ENCODE measurements at places on chromosomes 6 and 20.
A peak's percentile ranks its signal among the peaks of the same experiment; 100 is the strongest.

- DNase-seq = no peak
Observed at GRCh38 chr6:157966589-157966977, 15.1 kb upstream of the SYNJ2 start.

- DNase-seq = no peak
Observed at GRCh38 chr6:154350293-154350692, 6.3 kb downstream of the IPCEF1 start.

- no peak for DNase-seq
Observed at GRCh38 chr6:37531026-37531425, 31.3 kb upstream of the CCDC167 start.

- DNase-seq = no peak
Observed at GRCh38 chr20:10618611-10619245, 55.1 kb downstream of the JAG1 start.

DNA sequence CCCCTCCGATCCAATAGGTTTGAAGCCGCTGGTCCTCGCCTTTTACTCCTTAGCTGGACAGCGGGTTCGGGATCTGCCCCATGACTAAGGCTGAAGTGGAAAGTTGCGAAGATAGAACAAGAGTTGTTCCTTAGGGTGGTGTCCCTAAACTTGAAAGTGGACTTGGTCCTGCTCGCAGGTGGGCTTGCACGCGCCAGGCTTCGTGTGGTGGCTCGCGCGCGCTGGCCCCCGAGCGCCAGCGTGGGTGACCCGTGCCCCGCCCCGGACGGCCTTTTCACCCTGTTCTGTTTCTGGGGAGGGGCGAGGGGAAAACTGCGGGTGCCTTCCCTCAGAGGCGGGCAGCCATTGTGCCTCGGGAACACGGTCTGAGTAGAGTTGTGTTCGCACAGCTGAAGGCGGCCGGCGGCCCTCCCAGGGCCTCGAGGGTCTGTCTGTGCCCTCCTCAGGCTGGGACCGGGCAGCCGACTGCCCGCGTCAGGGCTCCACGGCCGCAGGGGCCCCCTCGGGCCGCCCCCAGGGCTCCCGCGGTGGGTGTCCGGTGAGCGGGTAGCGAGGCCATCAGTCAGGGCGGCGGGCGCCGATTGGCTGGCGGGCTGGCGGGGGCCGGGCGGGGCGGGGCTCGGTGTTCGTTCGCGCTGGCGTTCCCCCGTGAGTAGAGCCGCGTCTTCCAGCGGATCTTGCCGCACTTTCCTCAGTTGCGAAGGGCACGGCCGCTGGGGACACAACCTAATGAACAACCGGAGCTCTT lies 33.0 kb downstream of the RREB1 start:
- DNase-seq = no peak

DNA sequence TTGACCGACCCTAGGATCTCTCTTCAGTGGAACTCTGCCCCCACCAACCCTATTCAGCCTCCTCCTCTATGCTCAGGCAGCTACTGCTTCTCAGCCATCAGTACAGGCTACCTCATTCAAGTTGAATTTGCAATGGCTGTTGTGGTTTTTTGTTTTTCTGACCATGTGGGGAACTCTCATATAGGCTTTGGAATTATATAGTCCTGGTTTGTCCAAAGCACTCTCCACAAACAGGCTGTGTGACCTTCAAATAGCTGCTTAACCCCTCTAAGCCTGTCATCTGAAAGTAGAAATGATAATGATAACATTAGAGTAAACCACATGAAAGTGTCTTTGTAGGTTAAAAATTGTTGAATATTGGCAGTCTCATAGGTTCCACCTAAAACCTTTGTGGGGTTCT lies 80.3 kb downstream of the UNC5CL start:
- DNase-seq = no peak

GRCh38 chr20:15395457-15395856 lies 1058.0 kb upstream of the FLRT3 start:
- DNase-seq = no peak

GRCh38 chr6:114194362-114195026 lies 148.3 kb downstream of the HS3ST5 start:
- no peak for DNase-seq

DNA sequence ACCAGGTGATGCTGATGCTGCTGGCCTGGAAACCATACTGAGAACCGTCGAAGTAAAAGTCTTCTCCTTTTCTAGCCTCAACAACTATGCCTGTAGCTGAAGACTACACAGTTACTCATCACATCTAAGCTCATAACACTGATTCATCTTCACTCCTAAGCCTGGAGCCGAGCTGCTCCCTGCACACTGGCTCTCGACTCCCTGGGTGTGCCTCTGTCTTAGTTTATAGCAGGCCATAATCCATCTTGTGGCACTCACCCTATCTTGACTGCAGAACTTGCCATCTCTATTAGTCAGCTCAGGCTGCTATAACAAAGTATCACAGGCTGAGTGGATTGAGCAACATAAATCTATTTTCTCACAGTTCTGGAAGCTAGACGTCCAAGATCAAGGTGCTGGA lies 191.0 kb downstream of the UNC5CL start:
- DNase-seq = no peak

DNA sequence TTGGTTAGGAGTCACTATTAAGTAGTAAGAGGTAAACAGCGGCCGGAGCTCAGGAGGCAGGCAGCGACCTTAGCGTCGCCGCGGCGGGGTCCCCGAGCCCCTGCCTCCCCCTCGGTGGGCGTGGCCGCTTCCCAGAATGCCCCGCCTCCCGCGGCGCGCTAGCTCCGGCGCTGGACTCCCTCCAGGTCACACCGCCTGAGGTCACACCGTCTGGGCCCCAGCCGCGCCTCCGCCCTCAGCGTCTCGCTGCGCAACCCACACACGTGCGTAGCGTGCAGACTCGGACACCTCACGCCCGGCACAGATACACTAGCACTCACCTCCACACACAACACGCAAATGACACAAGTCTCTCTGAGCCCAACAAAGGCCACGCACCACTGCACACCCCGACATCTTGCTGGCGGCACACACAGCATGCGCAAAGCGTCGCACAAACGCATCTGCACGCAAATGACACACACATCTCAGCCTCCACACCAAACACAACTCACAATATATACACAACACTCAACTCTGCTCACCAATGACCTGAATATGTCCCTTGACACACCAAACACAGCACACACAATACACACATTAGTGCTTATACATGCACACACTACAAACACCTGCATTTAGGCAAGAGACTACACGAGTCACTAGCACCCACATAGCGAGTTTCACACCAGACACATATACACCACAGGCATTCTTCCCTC lies 17.6 kb upstream of the CDKN1A start:
- DNase-seq = no peak

DNA sequence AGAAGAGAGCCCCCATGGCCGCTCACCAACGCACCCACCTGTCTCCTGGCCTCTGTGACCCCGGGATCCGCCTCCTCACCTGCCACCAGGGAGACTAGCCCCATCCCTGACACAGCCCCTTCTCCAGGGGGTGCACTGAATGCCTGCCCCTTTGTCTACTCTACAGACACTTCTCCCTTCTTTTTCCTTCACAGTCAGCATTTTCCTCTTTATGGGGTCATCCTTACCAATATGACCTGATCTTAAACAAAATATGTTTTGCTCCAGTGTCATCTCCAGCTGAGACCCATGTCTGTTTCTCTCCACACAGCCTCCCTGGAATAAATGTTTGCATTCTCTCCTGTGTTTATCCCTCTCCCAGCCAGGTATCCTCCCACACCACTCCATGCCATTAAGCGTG lies 14.6 kb upstream of the CCR6 start:
- no peak for DNase-seq

GRCh38 chr6:42547407-42548329 lies 16.2 kb upstream of the UBR2 start:
- DNase-seq = peak; percentile 61

DNA sequence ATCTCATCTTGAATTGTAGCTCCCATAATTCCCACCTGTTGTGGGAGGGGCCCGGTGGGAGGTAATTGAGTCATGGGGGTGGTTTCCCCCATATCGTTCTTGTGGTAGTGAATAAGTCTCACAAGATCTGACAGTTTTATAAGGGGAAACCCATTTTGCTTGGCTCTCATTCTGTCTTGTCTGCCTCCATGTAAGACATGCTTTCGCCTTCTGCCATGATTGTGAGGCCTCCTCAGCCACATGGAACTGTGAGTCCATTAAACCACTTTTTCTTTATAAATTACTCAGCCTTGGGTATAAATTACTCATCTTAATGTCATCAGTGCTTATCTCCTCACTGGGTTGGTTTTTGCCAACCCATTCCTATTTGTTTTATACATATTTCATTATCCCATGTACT lies 142.0 kb upstream of the GMDS start:
- no peak for DNase-seq

DNA sequence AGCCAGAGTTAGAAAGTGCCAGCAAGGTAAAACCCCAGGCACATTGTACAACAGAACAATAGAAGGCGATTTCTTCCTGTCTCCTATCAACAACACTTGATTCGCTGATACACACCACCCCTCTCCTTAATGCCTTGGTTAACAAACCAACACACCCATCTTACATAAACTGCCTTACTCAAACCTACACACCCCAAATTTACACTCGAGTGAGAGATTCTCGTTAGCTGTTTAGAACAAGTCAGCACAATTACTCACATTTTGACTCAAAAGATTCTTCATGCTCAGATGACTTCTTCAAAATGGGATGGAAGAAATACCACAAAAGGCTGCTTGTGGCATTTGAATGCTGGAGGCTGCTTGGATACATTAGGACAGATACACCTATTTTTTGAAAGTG lies 80.0 kb upstream of the FOXQ1 start:
- no peak for DNase-seq

- no peak for DNase-seq
Observed at GRCh38 chr6:25312703-25313102, 33.5 kb downstream of the CARMIL1 start.

GRCh38 chr6:156311291-156311690 lies 465.9 kb upstream of the ARID1B start:
- no peak for DNase-seq

DNA sequence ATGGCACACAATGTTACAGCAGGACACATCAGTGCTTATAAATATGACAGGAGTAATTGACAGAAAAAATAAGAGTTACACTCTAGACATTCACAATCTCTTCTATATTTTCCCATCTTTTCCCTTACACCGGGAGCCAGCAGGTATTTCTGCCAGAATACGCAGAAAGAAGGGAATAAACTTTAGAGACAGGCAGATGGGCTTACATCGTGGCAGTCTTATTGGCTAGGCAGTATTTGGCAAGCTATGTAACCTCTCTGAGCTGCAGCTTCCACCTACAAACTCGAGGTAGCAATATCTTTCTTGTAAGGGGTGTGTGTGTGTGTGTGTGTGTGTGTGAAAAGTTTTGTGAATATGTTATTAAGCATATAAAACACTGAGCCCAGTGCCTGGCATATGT lies 33.0 kb upstream of the TSHZ2 start:
- no peak for DNase-seq

GRCh38 chr20:18005990-18006364 lies 37.2 kb downstream of the MGME1 start:
- DNase-seq = no peak

All from KG1 (cell line).